ENCODE measurements at places on chromosomes 3 and 15.

DNA sequence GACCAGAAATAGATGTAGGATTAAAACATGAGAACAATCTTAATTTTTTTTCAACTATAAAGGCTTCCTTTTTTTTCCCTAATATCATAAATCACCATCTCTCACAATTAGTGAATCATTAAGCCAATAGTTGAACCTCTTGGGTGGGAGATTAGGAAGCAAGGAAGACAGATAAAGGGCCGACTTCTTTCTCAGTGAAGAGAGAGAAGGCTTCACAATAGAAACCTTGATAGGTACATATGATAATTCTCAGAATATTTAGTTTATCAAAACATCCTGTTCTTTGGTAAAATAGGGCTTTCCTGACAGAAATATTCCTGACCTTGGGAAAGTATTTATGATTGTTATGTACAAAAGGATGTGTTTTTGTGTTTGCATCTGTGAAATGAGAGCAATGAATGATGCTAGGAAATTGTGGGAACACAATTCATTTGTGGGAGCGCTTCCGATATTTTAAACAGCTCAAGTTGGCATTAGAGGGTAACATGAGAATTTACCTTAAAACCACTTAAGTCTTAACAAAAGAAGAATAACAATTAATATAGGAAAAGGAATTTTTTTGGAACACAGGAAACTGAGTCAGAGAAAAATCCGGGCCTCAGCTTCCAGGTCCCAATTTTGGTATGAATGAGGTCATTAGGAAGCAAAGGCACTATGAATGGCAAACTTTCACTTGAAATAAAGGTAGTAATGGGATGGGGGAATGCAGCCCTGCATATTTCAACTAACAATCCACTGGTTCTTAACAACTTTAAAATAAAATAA, 263.2 kb upstream of the TGFBR2 start:
- DNase-seq, result no peak

- DNase-seq, result no peak
Measured at GRCh38 chr15:76993114-76993725, 1.7 kb upstream of the PSTPIP1 start.

DNA sequence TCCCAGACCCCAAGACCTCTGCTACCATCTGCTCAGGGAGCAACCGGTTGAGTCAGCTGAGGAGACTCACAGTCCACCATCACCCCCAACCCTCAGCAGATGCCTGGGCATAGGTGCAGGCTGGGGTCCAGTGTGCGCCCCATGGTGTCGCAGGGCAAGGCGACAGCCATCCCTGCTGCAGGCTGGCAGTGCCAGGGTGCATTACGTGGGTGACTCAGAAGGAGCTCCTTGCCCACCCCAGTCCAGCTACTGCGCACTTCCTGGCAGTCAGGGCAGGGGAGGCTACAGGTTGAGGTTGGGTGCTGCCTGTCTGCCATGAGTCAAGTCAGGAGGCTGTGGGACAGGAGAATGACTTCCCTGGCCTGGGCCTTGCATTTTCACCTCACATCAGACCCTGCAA, 33.5 kb downstream of the RASGRF1 start:
- DNase-seq, result no peak

DNA sequence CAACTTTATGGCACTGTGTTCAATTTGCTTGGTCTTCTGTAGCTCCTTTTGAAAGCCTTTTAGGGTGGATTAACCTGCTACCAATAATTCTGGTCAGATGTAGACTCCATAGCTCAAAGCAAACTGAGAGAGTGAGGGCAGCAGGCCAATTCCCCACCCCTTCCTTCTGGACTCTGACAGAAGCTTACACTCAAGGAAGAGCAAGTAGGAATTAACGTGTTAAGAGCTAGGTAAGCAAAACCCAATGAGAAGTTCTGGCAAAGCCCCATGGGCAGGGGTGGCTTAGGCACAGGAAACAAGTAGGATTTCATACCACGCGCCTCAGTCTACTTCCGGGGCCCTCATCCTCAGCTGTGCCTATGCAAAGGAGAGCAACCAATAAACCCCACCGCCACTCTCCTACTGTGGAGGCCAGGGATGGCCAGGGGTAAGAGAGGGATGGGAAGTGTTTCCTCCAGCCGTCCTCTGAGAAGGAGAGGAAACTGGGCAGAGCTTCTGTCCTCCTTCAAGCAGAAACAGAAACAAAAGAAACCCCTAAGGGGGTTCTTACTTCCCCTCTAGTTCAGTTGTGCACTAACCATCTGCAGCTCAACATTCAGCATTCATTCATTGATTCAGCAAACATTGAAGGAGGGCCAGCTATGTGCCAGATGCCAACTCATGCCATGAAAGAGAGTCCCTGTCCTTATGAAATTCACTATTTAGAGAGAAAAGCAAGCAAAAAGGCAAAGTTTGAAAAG, 12.6 kb downstream of the CCR5 start:
- DNase-seq, result no peak

Measured in Right ventricle myocardium inferior (tissue), 1 donor.